Left kidney (tissue), 8 donors: ENCODE measurements at places on chromosomes 3 and 15.

- DNase-seq: no peak
These were observed 69.8 kb upstream of the WNT5A start for GRCh38 chr3:55556619-55557537.

DNA sequence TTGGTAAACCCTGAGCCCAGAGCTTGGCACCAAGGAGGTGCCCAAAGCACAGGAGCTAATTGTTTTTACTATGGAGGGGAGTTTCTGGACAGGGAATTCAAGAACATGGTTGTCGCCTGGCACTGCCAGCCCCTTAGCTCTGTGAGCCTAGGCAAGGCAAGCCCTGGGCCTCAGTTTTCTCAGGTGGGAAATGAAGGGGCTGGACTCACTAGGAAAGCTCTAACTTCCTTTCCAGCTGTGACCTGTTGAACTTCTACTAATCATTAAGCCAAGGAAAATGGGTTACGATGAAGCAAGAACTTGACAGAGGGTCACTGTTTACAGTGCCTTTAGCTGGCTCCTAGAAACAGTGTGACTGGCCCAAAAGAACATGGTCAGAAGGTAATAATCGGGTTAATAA, 277.2 kb downstream of the SHQ1 start:
- DNase-seq: no peak

GRCh38 chr15:50182219-50183013, 420 bp downstream of the SLC27A2 start:
- DNase-seq: no peak

GRCh38 chr15:69760890-69761568, 308.4 kb downstream of the RPLP1 start:
- DNase-seq: no peak

- DNase-seq: no peak
These were observed 107.0 kb downstream of the TCF12 start for GRCh38 chr15:57025264-57025926.

- no peak for DNase-seq
These were observed 81.0 kb downstream of the CLDN11 start for GRCh38 chr3:170499562-170500156.

GRCh38 chr15:99916668-99917223, 183.5 kb upstream of the LYSMD4 start:
- DNase-seq: no peak

DNA sequence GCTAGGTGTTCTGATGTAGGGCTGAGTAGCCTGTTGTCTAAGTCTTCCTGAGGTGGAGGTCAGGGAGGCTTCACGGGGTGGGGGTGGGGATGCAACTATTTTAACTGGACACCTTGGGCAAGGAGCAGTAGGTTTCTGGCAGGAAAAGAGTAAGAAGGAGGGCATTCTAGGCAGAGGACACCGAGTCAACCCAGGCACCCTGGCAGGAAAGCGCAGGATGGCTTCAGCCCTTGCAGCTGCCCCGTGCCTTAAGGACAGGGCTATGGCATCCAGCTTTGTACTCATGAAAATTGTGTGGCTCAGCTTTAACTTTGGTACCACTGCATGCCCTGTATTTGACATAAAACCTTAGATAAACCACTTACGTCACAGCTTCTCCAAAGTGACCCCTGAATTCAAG, 6.4 kb upstream of the FILIP1L start:
- DNase-seq: no peak

GRCh38 chr3:189084620-189085019, 87.2 kb upstream of the TPRG1 start:
- DNase-seq: no peak

DNA sequence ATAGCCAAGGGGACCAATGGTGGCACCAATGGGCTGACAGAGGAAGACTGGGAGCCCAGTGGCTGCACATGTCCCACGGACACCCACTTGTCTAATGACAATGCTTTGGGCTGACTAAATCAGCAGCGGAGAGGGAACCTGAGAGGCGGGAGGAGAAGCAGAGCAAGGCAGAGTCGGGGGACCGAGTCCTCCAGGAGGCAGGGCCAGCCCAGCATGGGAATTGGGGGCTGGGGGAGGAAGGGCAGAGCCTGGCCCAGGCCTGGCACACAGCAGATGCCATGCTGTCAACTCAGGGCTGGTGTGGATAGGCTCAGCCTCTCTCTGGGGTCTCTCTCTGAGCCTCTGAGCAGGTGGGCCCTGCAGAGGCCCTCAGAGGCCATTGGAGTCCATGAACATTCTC, 78.4 kb upstream of the KLF13 start:
- no peak for DNase-seq

GRCh38 chr3:23944007-23944783, 891 bp upstream of the NR1D2 start:
- DNase-seq: no peak

DNA sequence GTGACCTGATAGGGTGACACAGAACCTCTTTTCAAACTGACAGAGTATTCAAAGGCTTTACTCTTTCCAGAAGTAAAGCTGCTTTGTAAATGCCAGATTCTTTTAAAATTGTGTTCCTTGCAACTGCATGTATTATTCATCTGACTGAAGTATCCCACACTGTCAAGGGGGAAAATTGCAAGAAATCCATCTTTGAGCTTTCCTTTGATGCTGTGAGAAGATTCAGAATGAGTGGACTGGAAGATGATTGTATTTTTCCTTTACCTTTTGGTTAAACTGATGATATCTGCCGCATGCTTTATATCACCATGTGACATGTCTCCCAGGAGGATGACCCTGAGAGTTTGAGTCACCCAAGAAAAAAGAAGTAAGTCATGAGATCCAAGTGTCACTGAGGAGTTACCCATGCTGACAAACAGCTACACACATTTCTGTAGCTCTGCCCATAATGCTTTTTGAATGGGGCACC, 250.8 kb upstream of the CBLB start:
- no peak for DNase-seq

- no peak for DNase-seq
These were observed 596 bp downstream of the COL7A1 start for GRCh38 chr3:48594417-48595049.

GRCh38 chr15:96093063-96093462, 237.4 kb upstream of the NR2F2 start:
- DNase-seq: no peak

- no peak for DNase-seq
These were observed 14.2 kb downstream of the RAB6B start for GRCh38 chr3:133881492-133881891.

DNA sequence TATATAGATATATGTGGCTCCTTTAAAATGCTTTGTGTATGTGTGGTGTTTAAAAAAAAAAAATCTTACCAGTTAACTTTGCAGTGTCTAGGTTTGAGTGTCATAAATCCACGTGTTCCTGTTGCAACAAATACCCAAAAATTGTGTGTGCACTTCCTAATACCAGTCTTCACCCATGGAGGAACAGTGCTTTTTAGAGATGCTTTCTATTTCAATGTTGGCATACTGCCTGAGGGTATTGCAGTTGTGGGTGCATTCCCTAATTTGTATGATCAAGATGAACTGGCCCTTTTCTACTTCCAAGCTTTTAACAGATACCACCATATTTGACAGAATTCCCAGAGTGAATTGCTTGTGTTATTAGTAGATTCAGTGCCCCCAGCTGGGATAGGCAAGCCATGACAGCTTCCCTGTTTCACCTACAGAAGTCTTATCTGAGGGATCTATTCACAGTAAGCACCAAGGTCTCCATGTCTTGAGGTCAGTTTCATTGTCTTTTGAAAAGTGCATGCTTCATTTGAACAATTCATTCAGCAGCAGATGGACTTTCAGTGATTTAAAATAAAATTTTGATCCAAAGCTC, 68.9 kb upstream of the GOLGA6B start:
- DNase-seq: no peak

DNA sequence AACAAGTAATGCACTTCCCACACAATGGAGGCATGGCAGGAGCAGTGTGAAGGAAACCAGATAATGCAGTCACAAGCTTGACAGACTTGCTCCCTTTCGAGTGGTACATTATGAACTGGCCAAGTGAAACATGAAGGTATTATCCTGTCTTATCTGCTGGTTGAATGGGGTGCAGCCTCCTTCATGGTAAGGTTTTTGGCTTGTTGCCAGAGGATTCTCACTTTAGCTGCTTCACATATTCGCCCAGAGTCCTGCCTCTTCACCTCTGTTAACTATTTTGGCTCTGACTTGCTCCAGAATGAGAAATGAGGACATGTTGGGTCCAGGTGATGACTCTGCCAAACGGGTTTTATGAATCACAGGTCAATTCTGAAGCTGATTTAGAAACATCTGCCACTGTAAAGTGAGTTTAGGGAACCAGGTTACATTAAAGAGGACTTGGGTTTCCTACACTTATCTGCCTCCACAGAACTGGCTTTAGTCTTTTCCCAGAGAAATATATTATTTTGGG, 19.5 kb upstream of the CCDC39 start:
- DNase-seq: no peak

GRCh38 chr3:147756476-147756875, 347.3 kb downstream of the ZIC1 start:
- DNase-seq: no peak
